Stimulated activated CD4-positive, alpha-beta T cell treated with anti-CD3 and anti-CD28 coated beads, TNF-alpha, amount 100 ng/mL, for 24 hours (primary cell): ENCODE measurements at places on chromosomes 7 and 10.

- DNase-seq: no peak
These were observed 44.7 kb downstream of the ABLIM1 start for GRCh38 chr10:114613237-114613979.

DNA sequence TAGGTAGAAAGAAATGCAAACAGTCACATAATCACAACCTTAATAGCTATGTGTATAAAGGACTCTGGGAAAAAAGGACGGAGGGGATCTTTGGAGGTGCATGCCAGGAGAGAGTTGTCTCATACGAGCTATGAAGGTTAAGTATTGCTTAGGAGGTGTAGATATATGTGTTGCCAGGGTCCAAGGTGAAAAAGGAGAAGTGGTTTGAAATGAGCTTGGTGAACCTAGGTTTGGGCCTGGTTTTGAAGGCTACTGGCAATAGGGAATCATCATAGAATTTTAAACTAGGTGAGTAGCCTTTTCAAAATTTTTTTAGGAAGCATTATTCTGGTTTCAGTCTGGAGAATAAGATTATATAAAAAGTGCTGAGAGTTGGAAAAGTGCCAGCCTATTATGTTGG is 336.8 kb downstream of the AUTS2 start:
- DNase-seq: no peak

DNA sequence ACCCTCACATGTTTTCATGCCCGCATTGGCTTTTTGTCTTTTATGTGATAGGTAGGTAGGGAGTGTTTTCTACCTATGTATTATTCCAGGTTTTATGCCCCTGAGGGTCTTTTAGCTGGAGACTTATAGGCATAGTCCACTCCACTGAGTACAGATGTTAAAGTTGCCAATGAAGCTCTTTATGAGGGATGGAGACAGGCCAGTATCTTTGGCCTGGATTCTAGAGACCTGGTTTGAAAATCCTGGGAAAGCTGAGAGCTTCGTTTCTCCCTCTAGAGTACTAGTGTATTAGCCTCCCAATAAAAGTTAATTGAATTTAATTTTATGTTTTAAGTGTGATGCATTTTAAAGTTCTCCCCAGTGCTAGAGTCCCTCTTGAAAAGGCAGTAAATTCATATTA is 854.1 kb downstream of the LRMDA start:
- DNase-seq: no peak

GRCh38 chr10:11170574-11170973 is 152.9 kb downstream of the CELF2 start:
- DNase-seq: no peak

GRCh38 chr10:5748394-5748803 is 63.8 kb downstream of the TASOR2 start:
- no peak for DNase-seq

DNA sequence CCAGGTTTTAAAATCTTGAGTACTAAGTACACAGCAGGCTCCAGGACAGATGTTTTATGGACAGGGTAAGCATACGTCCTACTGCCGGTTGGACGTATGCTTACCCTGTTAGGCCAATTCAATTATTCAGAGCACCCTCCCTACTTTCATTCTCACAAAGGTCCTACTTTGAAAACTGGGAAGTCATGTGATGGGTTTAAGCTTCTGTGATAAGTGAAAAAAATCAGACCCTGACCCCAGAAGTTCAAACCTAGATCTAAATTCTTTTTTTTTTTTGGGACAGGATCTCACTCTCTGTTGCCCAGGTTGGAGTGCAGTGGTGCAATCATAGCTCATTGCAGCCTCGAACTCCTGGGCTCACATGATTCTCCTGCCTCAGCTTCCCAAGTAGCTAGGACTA is 55.2 kb downstream of the HIPK2 start:
- DNase-seq: no peak

- DNase-seq: no peak
These were observed 252.3 kb downstream of the CSTF2T start for GRCh38 chr10:51447119-51447518.

GRCh38 chr10:16436367-16436757 is 448 bp upstream of the PTER start:
- DNase-seq: no peak

DNA sequence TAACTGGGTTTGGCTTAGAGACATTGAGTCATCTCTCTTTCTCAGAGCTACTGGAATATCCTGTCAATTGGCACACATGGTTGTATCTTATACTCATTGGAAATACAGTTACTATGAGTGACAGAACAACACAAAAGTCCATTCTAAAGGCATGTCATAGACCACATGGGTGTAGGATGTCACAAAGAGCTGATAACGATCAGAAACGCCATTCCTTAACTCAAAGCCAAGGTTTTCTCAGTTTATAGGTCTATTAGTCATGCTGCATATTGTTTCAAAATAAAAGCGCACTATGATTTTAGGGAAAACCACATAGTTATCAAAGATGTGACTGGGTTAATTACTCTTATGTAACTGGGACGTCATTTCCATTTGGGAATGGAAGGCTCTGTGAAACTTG is 147.2 kb upstream of the FAM171A1 start:
- DNase-seq: no peak

GRCh38 chr10:16566202-16566805 is 44.6 kb upstream of the C1QL3 start:
- no peak for DNase-seq

DNA sequence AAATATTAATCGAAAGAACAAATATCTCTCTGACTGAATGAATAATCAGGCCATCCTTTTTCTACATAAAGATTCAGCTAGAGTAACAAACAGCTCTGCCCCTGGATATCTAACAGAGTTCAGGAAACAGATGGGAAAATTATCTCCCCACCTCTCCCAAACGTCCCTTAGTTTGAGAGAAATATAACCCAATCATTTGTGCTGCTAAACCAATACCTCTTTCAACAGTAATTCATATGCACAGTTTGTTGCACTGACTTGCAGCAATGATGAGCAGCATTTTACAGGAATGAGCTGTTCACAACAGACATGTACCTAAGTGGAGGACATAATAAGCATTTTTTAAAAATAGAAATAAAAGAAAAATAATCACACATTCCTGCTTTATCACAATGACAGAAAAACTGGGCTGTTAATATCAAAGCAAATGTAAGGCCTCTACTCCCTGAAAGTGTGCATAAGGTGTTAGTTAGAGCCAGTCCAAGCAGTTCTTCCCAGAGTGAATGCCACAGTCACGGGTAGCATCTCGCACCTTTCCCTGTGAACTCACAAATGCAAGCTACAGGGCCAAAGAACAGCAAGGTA is 2.3 kb downstream of the CREB3L2 start:
- no peak for DNase-seq

DNA sequence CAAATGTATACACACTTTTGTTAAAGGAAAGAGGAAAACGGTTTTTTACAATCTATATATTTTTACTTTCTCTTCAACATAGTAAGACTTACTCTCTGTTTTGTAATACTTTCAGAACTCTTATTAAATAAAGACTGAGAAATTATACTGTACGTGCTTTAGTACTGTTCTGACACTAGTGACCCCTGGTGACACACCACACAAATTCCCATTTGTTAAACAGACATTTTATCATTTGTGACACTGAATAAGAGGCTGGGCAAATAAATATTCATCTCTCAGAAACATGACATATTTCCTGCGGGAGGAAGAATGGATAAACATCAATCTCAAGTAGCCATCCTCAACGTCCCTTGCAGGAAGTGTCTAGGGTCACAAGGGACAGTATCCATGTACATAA is 68.9 kb upstream of the ZNF33B start:
- DNase-seq: no peak

DNA sequence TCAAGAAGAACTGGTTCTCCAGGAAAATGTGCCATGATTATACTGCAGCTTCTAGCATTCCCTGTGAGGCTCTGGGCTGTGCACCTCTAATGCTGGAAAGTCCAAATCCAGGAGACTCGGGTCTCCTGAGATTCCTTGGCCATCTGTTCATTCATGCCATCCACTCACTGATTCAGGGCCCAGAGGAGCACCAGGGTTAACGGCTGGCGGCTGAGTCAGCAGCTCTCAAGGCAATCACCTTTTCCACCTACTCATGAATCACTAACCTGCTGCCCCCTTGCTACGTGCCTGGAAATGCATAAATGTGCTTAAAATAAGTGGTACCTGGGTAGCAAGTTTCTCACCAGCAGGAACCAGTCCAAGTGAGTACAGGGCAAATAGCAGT is 132.7 kb downstream of the KCNMA1 start:
- no peak for DNase-seq

DNA sequence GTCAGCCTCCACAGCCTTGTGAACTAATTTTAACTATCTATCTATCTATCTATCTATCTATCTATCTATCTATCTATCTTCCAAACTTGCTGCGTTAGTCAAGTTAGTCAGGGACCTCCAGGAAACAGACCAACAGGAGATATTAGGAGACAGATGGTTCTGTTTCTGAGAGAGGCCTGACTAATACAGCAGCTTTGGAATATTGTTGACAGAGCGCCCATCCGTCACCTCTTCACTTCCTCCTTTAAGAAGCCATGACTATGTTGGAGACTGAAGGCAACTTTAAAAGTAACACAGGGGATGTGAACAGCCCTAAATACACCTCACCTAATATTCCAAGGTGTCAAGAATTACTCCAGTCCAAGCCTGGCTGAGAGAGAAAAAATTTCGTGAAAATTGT is 280.9 kb upstream of the IGFBP3 start:
- no peak for DNase-seq

- DNase-seq: no peak
These were observed 33.9 kb upstream of the SVIL start for GRCh38 chr10:29668628-29669027.
